GF-D8 (cell line): ENCODE measurements at places on chromosomes 2 and 18.
A peak's percentile ranks its signal among the peaks of the same experiment; 100 is the strongest.

DNA sequence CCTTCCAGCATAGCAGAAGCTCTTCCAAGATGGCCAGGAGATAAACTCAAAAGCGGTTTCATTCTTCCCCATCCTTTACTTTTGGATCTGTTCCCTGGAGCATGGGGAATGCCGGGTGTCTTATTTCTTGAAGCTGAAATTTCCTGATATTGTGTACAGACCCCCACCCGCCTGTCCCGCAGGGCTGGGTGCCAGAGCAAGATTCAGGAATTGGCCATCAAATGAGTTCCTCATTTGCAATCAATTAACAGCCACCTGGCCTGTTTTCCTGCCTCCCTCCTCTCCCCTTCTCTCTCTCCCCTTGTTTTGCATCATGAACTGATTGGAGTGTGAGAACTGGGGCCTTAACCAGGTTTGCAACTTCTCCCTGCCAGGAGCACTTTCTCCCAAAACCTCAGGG, 202.1 kb downstream of the SH3RF3 start:
- no peak for DNase-seq

DNA sequence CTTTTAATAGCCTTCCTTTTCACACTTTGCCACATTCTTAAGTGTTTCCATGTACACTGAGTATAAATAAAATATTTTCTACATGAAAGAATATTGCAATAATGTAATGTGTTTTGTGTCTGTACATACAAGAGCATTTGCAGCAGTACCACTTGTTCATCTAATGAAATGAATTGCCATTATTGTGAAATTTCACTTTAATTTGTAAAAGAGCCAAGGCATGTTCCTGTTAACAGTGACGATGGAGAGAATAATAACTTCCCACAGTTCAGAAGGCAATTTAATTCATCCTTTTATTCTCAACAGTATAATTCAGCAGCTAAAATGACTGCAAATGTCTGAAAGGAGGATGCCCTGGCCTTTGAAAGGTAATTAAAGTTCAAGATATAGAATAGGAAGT, 853.9 kb downstream of the LRRTM4 start:
- no peak for DNase-seq

- DNase-seq = peak; percentile 39
Measured at GRCh38 chr2:85420536-85421259, 2.2 kb downstream of the SH2D6 start.

DNA sequence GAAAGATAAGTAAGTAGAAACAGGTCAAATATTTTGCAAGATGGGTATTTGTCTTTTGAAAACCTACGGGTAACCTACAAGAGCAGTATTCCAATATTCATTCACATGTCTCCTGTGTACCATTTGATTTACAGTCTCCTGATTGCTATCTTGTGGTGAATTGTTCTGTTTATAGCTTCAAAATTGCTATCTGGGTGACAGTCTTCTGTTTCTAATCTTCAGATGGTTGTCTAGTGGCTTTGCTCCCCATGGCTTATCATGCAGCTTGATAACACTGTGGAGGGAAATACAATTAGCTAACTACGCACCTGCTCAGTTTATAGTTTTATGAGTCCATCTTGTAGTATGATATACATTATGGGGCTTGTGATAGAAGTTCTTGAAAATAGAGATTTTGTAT, 816.8 kb downstream of the CPS1 start:
- no peak for DNase-seq

GRCh38 chr2:71129114-71129901, 721 bp downstream of the MCEE start:
- DNase-seq = no peak

- peak; percentile 58 for DNase-seq
Measured at GRCh38 chr2:174072069-174072468, 106.9 kb upstream of the SP3 start.

GRCh38 chr2:208320686-208321085, 54.6 kb downstream of the PIKFYVE start:
- DNase-seq = no peak

GRCh38 chr2:181812106-181812743, 79.3 kb upstream of the ITPRID2 start:
- DNase-seq = no peak

GRCh38 chr2:215338883-215339679, 27.2 kb downstream of the ATIC start:
- DNase-seq = no peak

GRCh38 chr2:18412980-18413675, 147.3 kb downstream of the RDH14 start:
- no peak for DNase-seq

- DNase-seq = no peak
Measured at GRCh38 chr2:20040489-20041172, 10.8 kb downstream of the LAPTM4A start.

- DNase-seq = no peak
Measured at GRCh38 chr2:128444121-128444771, 125.6 kb upstream of the HS6ST1 start.

DNA sequence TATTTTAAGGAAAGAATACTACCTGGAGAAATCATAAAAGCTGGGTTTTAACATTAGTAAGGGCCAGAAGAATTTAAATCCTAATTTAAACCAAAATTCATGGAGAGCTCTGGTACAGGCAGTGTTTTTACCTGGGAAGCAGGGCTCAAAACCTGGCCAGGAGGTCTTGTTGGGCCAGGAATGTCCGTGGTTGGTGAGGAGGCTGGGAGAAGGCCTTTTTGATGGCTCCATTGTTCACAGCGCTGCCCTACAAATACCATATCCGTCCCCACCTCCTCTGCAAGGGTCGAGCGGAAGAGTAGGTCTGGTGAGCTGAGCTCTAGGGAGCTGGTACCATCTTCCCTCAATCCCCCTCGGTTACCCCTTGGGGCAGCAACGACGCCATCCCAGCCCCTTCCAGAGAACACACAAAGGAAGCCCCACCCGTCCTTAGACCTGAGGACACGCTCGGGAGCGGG, 10.9 kb upstream of the HOXD1 start:
- no peak for DNase-seq

DNA sequence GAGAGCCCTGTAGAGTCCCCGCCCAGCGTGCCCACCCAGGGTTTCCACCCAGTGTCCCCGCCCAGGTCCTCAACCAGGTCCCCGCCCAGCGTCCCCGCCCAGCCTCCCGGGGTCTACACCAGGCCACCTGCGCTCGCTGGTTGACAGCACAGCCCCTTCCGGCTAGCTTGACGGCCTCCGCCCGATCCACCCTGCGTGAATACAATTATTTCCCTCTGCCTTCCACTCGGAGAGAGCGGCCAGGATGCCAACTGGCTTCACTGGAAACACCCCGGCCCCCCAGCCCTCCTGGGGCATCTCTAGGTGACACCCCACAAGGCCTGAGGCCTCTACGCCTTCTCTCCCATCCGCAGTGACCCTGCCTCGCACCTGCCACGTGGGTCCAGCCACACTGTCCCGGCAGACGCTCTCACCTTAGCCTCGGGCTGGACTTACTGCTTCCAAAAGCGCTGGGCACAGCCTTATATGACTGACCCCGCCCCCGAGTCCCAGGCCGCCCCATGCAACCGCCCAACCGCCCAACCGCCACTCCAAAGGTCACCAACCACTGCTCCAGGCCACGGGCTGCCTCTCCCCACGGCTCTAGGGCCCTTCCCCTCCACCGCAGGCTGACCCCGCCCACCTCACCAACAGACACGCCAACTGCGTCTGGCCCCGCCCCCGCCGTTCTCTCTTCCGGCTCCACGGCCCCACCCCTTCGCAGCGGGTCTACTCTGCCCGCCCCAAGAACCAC, 188.1 kb downstream of the LAMA1 start:
- no peak for DNase-seq

GRCh38 chr2:16522031-16522831, 143.4 kb downstream of the CYRIA start:
- DNase-seq = no peak

DNA sequence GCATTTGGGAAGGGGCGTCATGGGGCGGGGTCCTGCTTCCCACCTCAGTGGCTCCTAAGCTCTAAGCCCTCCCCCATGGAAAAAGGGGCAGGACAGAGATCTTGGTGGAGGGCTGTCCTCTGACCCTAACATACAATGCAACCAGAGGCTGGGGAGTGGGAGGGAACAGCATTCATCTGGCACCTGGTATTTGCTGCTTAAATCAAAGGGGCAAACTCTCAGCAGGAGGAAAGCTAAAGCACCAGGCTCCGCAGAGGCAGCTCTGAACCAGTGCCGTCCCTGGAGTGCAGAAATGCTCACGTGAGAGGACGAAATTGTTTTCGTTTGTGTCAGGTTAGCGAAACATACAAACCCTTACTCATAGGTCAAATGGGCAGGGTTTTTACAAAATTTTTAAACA, 92.7 kb upstream of the PXDN start:
- no peak for DNase-seq

DNA sequence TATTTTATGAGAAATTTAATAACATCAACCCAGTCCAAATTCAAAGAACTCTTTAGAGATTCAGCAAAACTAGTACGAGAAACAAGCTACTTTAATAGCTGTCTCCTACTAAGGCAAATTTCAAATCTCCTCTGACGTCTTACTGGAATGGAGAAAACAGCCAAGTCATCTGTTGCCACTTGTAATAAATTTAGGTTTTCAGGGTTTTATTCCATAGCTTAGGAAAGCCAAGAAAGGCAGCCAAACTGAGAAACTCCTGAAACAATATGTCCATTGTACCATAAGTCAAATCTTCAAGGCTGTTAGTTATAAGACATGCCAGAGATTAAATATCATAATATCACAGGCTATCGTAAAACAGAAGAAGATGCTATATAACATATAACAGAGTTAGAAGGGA, 524.6 kb upstream of the SETBP1 start:
- DNase-seq = no peak

GRCh38 chr2:86107031-86107430, 996 bp downstream of the PTCD3 start:
- peak; percentile 2 for DNase-seq

DNA sequence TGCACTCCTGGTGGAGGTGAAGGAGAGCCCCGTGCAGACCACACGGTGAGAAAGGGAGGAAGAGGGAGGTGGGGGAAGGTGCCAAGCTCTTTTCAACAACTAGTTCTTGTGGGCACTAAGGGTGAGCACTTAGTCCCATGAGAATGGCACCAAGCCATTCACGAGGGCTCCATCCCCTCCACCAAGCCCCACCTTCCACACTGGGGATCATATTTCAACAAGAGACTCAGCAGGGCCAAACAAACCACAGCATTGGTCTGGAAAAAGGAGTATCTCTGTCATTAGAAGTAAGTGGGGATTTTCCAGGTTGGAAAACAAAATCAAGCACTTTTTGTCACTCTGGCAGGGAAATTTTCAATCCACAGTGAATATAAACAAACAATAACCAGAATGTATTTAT, 38.4 kb downstream of the ZAP70 start:
- DNase-seq = no peak

GRCh38 chr2:62152000-62152399, 43.9 kb upstream of the B3GNT2 start:
- DNase-seq = no peak

GRCh38 chr2:209368406-209368805, 55.4 kb upstream of the MAP2 start:
- no peak for DNase-seq

DNA sequence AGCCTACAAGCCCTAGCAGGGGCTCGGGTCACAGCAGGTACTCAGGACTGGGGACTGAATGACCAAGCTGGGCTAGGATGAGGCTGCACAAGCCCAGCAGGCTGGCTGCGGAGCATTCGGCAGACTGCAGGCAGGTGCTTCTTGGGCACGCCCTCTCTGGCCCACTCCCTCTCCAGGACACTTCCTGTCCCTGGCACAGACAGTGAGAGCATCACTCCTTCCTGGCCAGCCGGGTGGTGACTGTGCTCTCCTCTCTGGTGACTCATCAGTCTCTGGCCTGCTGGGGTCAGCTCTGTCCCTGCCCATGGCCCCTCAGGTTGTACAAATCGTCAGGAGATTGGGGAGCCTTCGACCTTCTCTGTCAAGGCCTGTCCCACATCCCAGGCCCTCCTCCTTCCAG, 22.5 kb downstream of the C1QL2 start:
- no peak for DNase-seq

DNA sequence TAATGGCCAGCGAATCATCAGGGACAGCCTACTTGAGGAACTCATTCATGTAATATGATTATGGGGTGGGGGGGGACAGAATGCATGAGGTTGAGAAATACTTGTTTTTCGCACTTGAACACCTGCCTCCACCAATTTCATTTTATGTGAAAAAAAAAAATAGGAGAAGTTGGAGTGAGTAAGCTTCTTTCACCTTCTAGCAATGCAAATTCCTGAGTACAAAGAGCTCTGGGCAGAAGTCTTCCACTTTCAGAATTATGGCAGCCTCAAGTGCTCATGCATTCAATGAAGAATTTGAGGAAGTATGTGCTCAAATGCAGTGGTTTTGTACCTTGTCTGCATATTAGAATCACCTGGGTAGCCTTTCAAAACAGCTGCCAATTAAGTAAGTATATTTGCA, 40.1 kb upstream of the GPD2 start:
- no peak for DNase-seq

DNA sequence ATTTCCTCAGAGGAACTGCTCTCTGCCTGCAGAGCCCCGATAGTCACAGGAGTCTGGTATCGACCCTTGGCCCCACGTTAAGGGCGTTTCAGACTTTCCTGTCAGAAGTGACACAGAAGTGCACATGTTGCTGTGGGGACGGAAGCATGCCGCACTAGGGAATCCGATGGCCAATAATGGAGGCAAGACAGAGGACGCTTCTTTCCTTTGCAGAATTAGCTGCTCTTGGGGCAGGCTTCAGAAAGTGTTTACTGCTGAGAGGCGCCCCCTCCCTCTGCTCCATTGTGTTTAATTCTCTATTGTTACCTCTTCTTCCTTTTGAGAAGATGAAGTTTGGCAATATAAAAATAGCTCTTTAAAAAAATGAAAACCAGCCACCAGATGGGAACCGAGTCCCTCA, 118.6 kb upstream of the EML6 start:
- peak; percentile 34 for DNase-seq

GRCh38 chr2:45586600-45586999, 24.5 kb downstream of the SRBD1 start:
- no peak for DNase-seq

- DNase-seq = no peak
Measured at GRCh38 chr2:118077636-118078247, 10.5 kb upstream of the INSIG2 start.

DNA sequence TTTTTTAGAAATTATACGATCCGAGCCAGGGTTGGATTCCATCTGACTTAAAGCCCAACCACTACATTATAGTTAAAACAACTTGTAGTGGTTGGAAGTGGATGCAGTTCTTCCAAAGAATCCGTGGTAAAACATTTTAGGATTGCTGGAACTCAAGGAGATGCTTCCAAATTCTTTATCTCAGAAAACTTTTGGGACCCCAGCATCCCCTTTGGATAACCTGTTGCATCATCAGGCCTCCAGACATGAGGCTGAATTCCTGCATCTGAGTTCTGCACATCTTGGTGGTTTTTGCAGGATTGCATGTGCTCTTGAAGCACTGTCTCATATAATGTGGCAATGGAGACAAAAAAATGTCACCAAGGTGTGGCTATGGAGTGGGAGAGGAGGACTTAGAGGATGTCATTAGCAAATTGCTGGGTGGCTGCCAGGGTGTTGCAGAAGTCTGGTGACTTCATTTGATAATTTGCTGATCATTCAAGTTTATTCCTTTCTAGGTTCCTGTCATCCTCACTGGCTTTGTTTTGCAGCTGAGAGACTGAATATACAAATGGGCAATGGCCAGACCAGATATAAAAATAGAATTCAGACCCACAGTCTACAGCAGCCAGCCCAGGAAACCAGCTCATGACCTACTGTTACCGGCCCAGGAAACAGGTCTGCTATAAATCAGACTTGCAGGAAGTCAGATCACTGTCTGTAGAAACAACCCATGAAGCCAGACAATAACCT, 207.7 kb downstream of the BCL2 start:
- peak; percentile 97 for DNase-seq

GRCh38 chr18:33616556-33616955, 38.5 kb downstream of the ASXL3 start:
- DNase-seq = no peak

GRCh38 chr2:11824901-11825828, 78.7 kb downstream of the LPIN1 start:
- no peak for DNase-seq
